DMS153 (cell line): ENCODE measurements at places on chromosomes 2 and 18.

DNA sequence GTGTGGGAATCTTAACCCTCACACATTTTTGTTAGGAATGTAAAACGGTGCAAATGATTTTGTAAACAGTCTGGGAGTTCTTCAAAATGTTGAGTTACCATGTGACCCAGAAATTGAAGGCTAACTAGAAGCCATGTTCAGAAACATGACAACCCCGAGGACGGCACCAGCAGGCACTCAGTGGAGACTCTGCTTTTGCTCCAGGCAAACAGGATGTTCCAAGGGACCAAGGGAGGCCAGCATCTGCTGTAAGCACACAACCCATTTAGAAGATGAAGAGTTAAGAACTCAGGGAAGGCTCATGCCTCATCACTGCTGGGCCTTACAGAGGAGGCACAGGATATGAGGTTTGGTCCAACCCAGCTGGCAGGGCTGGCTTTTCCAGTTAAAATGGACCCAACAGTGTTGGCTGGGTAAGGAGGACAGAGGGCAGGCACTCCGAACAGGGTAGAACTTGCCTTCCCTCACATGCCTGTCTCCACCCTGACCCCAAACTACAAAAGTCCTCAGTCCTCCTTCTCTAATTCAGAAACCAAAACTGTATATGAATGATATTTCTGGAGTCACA, 23.6 kb downstream of the PARD6G start:
- no peak for DNase-seq

DNA sequence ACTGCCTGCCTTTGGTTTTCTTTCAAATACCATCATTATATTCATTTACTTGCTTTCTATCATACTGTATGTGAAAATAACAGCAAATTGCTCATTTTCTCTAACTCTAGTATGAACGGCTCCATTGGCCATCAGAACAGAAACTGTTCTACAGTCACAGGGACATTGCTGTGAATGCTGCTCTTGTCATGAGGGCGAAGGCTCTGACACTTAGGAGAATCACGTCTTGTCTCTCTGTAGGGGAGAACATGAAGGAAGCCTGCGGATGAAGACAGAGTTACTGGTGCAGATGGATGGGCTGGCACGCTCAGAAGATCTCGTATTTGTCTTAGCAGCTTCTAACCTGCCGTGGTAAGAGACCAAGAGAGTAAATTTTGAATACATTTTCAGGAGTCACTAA, 41.7 kb upstream of the ELOA2 start:
- no peak for DNase-seq

DNA sequence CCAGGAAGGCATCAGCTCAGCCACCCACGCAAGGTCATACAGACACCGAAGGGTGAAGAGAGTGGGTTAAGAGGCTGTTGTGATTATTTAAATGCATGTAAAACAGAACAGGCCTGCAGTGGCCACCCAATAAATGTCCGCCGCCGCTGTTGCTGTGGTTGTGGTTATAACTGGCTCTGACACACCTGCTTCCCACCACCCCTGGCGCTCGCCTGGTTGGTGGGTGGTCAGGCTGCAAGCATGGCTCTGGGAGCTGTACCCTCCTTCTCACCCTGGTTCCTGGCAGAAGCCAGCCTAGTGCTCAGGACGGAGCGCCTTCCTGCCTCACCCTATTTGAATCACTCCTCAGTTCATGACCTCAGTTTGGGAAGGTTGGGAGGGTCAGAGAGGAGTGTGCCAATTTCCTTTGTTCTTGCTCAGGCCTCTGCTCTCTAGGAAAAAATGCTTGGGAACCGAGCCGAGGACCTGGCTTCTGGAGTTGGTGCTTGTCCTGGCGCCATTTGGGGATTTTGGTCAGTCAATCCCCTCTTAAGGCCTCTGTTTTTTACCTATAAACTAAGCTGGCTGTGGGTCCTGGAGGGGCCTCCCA, 5.3 kb upstream of the CRYBA2 start:
- DNase-seq, result peak; percentile 57

DNA sequence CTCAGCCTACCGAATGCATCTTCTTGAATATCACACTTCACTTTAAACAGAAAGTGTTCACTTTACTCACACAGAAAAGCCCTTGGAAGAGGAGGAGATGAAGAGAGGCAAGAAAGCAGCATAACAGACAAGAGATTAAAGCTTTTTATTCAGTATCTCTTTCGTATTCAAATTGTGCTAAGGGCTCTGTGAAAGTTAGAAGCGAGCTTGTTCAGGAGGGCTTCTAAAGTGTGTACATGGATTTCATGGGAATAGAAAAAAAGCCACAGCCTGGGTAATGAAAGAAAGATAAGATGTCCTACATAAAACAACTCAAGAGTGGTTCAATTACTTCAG, 531.9 kb downstream of the TMEM182 start:
- no peak for DNase-seq

DNA sequence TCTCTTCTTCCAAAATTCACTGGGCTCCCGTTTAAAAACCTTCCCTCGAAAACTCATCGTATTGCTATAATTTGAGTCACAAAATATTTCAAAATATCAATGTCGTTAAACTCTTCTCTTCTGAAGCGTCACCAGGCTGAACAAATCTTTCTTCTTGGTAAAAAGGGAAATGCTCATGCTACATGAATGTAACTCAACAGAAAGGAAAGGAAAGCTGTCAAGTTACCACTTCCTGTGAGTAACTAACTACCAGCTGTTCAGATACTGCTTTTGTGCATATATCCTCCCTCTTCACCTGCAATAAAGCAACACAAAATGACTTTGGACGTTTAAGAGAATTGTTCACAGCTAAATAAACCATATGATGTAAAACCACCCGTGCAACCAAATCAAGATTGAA, 95.4 kb downstream of the DOCK10 start:
- peak; percentile 59 for DNase-seq

- no peak for DNase-seq
Observed at GRCh38 chr2:221347471-221347870, 224.6 kb downstream of the EPHA4 start.

- no peak for DNase-seq
Observed at GRCh38 chr2:118309257-118309945, 221.1 kb downstream of the INSIG2 start.

DNA sequence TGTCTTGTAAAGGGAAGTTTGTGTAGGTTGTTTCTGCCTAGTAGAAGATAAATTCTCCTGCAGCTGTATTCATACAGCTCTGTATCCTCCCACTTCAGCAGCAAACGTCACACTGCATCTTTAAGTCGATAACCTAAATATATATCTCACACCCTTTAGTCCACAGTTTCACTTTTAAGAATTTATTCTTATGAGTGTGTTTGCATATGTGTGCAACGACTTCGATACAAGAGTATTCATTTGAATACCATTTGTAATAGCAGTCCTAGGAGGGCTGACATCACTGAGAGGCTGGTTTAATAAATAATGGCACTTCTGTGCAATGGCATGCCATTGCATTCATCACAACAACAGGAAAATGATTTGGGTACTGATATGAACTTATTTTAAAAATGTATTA, 63.8 kb upstream of the MSH6 start:
- no peak for DNase-seq

GRCh38 chr2:200540793-200541192, 14.8 kb downstream of the SGO2 start:
- no peak for DNase-seq

DNA sequence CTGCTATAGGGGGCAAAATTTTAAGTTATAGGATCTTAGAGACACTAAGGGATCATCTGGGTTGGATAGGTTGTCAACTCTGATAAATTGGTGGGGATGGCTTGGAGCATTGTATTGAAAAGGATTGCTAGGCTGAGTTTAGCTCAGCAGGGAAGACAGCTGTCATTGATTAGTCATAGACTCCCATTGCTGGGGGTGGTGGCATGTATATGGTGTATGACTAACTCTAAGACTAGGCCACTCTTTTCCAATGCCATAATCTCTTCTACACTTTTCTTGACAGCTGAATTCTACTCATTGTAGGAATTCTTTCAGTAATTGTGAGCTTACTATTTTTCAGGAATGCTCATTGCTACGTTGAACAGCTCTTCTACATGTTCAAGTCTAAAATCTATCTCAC, 81.3 kb upstream of the PELI1 start:
- DNase-seq, result no peak
